ENCODE measurements at places on chromosomes 5 and 9.

GRCh38 chr9:84691634-84692033, 22.1 kb downstream of the NTRK2 start:
- no peak for DNase-seq

DNA sequence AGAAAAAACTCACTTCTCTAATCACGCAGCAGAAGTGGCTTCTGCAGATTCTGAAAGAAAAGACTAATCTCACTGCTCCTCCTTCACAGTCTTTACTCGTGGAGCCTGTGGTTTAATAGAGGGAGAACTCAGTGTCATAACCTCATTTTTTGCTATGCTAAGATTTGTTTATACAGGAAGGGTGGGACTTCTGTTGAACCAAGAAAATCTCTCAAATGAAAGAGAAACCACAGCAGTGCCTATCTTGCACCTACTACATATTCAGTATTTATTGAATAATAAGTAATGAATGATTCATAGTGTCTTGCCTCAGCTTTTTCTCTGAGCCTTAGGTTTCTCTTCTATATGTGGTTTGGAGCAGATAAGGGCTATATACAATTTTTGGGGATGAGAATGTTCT, 136.1 kb upstream of the DMAC1 start:
- no peak for DNase-seq

- no peak for DNase-seq
Measured at GRCh38 chr5:64347309-64347708, 158.5 kb upstream of the RGS7BP start.

DNA sequence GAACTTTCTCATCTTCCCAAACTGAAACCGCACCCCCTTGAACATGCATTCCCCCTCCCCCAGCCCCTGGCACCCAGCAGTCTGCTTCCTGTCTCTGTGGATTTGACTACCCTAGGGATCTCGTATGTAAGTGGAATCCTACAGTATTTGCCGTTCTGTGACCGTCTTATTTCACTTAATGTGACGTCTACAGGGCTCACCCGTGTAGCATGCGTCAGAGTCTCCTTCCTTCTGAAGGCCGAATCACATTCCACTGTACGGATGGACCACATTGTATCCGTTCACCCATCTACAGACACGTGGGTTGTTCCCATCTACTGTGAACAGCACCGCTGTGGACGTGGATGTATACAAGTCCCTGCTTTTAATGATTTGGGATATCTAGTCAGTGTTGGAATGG, 4.5 kb downstream of the PRRX2 start:
- peak; percentile 53 for DNase-seq

DNA sequence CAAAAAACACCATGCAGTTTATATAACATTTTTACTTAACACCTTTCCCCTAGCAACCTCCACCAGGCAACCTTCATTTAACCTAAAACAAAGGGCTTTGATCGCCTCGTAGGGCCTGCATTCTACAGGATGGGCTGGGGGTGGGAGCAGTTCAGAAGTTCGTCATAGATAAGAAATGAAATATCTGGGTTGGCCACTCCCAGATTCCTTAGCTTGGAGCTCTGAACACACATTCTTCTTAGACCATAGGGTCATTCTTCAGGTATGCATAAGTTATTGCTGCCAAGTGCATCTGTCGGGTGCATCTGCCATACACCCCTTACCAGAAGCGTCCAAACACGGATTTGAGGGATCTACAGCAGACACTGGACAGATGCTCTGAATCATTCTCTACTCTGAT, 4.3 kb upstream of the SLC22A5 start:
- DNase-seq: peak; percentile 34

DNA sequence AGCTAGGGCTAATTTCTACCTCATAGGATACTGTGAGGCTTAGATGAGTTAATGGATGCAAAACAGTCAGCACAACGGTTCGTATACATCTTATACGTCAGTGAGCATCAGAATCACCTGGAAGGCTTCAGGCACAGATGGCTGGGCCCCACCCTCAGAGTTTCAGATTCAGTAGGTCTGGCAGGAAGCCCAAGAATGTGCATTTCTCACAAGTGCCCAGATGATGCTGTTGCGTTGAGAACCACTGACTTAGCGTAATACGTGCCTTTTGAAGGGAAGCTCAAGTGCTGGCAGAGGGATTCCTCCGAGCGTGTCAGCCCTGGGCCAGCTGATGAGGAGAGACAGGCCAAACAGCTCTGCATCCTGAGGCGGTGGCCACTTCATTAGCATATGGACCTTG, 117.1 kb upstream of the WWC1 start:
- no peak for DNase-seq

DNA sequence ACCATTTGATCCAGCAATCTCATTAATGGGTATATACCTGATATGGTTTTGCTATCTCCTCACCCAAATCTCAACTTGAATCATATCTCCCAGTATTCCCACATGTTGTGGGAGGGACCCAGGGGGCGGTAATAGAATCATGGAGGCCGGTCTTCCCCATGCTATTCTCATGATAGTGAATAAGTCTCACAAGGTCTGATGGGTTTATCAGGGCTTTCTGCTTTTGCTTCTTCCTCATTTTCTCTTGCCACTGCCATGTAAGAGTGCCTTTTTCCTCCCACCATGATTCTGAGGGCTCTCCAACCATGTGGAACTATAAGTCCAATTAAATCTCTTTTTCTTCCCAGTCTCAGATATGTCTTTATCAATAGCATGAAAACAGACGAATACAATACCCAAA, 74.5 kb upstream of the APC start:
- no peak for DNase-seq

DNA sequence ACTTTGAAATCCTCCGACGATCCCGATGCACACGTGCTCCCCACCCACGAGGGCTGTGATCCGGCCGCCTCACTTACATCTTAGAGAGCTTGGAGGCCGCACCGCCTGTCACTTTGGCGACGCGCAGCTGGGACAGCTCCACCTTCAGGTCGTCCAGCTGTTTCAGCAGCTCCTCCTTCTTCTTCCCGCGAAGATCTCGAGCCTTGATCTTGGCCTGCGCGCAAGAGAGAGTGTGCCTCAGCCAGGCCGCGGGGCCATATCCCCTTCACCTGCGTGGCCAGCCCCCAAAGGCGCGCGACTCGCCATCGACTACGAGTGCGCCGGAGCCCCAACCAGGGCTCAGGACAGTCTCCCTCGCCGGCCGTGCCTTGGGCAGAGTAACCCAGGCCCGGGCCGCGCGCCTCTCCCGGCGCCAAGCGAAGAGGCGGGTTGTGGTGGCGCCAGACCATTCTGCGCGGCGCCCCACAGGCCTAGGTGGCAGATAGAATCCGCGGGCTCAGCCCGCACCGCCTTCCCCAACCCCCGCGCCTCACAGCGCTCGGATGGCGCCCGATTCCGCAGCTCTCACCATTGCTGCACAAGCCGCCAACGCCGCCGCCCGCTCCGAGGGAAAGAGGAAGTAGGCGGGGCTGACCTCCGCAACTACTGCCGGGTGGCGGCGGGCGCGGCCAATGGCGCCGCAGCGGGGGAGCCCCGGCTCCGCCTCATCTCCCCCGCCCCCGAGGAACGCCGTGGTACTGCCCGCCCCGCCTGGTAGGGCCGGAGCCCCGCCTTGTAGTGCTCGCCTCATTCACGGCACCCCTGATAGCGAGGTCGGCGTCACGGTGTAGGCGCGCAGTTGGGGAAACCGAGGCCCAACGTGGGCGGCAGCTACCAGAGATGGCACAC, at the start of the genes ARPC5L and RPL35:
ARPC5L (plus strand) TSS at position 789 of the 888 bp plus-strand sequence. CDS start 7,161 bp downstream, outside the sequence.
RPL35 (minus strand) TSS at position 616 of the 888 bp plus-strand sequence; CDS start at position 571, 45 bp downstream.
- peak; percentile 94 for DNase-seq

DNA sequence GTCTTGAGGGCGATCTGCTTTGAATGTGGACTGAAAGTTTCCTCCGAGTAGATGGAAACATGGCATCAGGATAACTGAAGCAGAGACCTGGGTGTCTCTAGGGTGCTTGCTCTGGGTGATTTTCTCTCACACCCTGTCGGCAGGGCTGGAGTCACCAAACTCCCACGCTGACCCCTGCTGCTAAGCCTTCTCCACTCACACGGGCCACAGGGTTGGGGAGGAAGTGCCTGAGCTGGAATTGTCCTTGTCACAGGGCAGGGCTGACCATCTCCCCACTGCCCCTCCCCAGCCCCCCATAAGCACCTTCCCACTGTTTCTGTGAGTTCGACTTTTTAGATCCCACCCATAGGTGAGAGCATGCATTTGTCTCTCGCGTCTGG, 212.9 kb downstream of the FANCC start:
- no peak for DNase-seq

GRCh38 chr5:53779541-53779981, 219.1 kb downstream of the NDUFS4 start:
- DNase-seq: peak; percentile 59

DNA sequence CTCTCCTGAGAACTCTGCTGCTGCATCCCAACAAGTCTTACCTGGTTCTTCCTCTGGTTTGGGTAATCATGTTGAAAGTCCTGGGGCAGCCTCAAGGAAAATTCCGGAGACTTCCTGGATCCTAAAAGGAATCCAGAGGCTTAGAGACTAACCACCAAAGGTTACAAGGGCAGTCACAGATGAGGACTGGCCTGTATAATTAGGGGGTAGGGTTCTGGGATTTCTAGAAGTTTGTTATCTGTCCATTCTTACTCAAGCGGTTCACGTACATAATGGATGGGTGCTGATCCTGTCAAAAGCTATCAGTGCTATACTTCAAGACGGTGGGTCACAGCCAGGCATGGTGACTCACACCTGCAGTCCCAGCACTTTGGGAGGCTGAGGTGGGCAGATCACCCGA, 51.4 kb upstream of the EPB41L4B start:
- DNase-seq: no peak

- DNase-seq: peak; percentile 52
Measured at GRCh38 chr5:179143446-179143845, 83.3 kb downstream of the ZNF354C start.

- peak; percentile 93 for DNase-seq
Measured at GRCh38 chr5:150640311-150641005, at the start of gene SYNPO. SYNPO (plus strand) TSS chr5:150640660; CDS start chr5:150648276, 7,616 bp downstream.

- peak; percentile 49 for DNase-seq
Measured at GRCh38 chr9:17810728-17811571, 232.1 kb downstream of the SH3GL2 start.

GRCh38 chr5:1391691-1392090, 46.8 kb upstream of the CLPTM1L start:
- DNase-seq: no peak

DNA sequence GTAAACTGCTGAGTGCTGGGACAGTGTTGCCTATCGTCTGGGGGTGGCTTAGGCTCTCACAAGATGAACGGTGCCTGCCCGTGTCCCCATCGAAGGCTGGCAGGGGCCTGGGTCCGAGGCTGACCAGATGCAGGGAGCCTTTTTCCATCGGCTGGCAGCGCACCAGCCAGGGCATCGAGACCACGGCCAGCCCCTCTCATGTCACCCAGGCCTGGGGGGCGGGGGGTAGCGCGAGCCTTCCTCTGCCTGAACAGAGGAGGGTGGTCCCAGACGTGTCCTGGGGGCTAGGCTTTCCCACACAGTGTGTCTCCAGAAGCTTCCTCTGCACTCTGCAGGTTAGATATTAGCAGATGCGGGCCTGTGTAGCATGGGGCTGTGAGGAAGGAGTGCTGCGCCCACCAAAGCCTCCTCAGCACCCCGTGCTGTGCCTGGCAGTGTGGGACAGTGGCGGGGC, 17.3 kb downstream of the FGD3 start:
- no peak for DNase-seq

- DNase-seq: no peak
Measured at GRCh38 chr9:96027251-96028131, 152.0 kb downstream of the ERCC6L2 start.

GRCh38 chr9:11011696-11012095, 398.9 kb upstream of the PTPRD start:
- no peak for DNase-seq

- DNase-seq: no peak
Measured at GRCh38 chr5:95045181-95045965, 239.5 kb downstream of the MCTP1 start.

DNA sequence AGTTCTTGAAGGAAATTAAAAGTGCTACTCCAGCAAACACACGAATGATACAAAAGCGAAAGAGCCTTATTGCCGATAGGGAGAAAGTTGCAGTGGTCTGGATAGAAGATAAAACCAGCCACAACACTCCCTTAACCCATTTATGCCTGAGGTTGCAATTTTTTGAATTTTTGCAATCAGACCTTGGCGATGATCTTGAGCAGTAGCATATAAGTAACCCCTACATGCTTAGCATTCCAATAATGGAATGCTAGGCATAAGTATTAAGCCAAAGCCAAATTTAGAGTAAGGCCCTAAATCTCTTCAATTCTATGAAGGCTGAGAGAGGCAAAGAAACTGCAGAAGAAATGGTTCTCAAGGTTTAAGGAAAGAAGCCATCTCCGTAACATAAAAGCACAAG, 153.5 kb downstream of the SLC28A3 start:
- no peak for DNase-seq

- no peak for DNase-seq
Measured at GRCh38 chr9:113210815-113211214, 10.3 kb downstream of the FKBP15 start.

DNA sequence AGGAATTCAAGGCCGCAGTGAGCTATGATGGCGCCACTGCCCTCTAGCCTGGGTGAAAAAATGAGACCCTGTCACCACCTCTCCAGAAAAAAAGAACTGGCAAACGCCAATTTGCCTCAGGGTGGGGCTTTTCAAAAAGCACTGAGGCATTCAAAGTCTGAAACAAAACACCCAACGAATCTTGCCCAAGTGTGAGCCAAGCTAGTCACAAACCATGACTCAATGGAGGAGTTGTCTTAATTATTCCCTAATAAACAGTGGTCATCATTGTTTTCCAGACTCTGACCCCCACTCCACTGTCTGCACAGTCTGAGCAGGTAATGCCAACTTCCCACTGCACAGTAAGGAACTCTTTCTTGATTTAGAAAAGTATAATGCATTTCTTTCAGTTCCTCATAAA, 16.8 kb downstream of the FRMD3 start:
- no peak for DNase-seq

DNA sequence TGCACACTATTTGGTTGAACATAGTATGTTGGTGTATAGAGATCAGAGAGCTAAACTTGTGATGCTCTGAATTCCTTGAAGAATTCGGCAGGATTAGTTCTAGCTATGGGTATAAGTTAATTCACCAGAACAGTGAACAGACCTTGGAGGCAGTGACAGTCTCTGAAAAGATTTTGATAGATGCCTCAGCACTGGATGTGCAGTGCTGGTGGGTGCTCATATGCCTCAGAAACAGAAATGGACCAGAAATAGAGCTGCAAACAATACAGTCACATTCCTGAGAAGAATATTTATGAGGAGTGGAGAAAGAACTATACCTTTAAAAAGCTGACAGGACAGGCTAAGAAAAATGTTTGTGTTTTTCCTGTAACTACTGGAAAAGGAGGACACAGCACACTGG, 747.7 kb downstream of the KCTD16 start:
- no peak for DNase-seq

All from foreskin fibroblast (primary cell).